ENCODE measurements at places on chromosomes 7 and 10.

- DNase-seq: no peak
Measured at GRCh38 chr10:97013568-97013967, 172.2 kb downstream of the SLIT1 start.

DNA sequence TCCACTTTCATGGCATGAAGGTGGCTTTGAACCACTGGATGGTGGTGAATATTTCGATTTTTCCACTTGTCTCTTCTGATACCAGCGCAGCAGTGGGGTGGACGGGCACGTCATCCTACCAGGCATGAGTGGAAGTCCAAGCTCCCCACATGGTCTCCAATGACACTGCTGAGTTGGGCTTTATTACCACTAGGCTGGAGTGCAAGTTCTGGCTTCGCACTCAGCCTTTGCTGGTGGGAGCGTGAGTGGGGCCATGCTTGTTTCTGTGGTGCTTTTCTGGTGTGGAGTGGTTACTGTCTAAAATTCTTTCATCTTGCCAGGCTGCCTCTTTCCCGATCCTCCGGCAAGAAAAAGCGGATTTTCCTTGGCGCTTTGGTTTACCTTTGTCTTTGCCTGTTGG, 70.1 kb upstream of the SDK1 start:
- no peak for DNase-seq

DNA sequence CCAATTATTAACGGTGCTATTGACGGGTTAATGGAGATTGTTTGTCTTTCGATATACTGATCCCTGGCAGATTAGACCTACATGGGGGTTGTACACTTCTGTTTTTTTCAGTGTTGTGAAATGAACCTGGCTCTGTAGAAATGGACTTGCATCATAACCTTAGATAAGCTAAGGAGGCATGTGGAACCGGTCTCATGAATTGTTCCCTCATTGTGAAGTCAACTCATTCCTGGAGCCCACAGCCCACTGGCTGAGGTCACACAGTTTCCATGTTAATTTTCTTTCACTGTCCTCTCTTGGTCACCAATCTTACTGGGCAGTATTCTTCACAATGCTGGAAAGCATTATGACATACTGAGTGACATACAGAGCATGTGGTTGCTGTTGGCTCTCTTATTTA, 202.8 kb downstream of the BMPER start:
- no peak for DNase-seq

GRCh38 chr10:131977323-131978096, 4.2 kb downstream of the BNIP3 start:
- no peak for DNase-seq

GRCh38 chr7:12929476-12930140, 242.2 kb downstream of the ARL4A start:
- no peak for DNase-seq

DNA sequence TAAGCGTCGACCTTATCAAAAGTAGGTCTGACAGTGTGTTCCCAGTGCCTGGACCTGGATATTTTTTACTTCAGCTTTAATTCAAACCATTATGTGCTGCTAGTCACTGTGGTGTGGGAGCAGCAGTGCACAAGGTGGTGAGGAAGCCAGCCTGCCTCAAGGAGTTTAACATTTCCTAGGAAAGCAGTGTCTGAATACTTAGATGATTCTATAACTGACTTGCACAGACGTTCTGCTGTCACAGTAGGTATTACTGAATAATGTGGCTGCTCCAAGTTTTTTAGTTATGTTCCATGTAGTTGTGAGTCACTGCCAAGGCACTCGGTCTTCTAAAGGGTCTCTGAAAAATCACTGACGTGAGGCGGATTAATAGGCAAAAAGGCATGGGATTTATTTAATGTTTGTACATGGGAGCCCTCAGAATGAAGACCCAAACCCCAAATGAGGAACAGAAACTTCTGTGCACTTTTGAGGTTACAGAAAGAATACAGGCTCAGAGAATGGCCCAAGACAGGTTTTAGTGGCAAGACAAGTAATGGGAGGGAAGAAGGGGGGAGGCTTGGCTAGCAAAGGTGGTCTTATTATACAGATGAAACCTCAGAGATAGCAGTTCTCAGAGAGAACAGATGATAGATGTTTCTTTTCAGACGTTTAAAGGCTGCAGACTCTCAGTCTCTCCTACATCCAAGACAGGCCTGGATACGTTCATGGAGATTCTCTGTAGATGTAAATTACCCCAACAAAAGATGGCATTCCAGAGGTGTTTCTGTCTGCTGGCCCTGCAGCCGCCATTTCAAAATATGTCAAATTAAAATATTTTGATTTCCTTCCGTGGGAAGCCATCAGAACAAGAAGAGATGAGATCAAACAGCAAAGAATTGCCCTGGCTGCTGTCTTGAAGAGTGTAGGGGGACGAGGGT, 209.3 kb downstream of the SDK1 start:
- peak; percentile 13 for DNase-seq

GRCh38 chr10:106043863-106044262, 1120.6 kb downstream of the SORCS1 start:
- DNase-seq: peak; percentile 61

GRCh38 chr7:10346032-10346431, 627.6 kb upstream of the PHF14 start:
- peak; percentile 1 for DNase-seq

GRCh38 chr7:3895341-3896116, 594.5 kb downstream of the SDK1 start:
- DNase-seq: no peak

DNA sequence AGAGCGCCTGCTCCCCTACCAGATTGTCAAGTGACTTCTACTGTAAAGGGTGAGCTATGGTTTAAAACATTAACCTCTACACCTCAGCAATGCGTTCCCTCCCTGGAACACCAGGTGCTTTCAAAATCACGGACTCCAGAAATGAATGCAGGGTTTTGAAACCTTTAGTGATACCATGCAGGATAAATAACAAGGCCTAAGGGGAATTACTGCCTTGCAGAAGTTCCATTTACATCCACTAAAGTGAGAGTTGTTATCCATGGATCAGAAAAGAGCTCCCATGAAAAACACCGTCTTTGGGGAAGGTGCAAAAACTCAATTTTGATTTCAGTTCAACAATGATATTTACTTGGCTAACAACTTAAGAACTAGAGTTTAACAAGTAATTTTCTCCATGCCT, 4.0 kb downstream of the FZD8 start:
- no peak for DNase-seq

GRCh38 chr10:132834311-132834761, 48.4 kb upstream of the NKX6-2 start:
- DNase-seq: no peak

GRCh38 chr10:123965973-123966895, 74.6 kb upstream of the CPXM2 start:
- DNase-seq: peak; percentile 8

- DNase-seq: no peak
Measured at GRCh38 chr10:12455766-12456165, 106.4 kb downstream of the CAMK1D start.

- DNase-seq: no peak
Measured at GRCh38 chr7:53397911-53398310, 362.5 kb downstream of the POM121L12 start.

DNA sequence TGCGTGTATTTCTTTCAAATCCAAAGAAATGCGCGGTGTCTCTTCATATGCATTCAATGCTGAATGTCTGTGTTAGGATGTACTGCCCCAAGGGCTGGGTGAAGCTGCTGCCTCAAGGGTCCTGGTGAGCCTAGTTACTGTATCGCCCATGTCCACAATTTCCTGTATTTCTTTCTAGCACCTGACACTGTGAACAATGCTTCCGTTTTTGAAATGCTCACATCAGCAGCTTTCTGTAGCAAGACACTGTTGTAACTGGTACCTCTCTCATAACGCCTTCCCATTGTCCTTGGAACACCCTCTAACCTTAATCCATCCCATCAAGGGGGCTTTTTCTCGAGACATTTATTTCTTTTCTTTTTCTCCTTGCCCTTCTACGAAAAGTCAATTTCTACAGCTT, 25.1 kb downstream of the NRP1 start:
- no peak for DNase-seq

Measured in fibroblast of skin of back (primary cell).